ENCODE measurements at places on chromosomes 5 and 9. TPM values are rescaled to one million over a fixed set of nuclear protein-coding genes. Genes with fewer than 3 reads are reported as not detected.

Gene DMGDH
- total RNA-seq = not detected

Gene SUSD3
- total RNA-seq = 0.65 TPM

Gene CDHR2
- total RNA-seq = 0.19 TPM

Gene PALM2AKAP2
- 0.44 TPM for total RNA-seq

Gene BRINP1
- total RNA-seq = 0.10 TPM

Gene MARVELD2
- total RNA-seq = 2.4 TPM

Gene PNPLA7
- 0.59 TPM for total RNA-seq

Gene SLU7
- total RNA-seq = 46.0 TPM

Gene FANCG
- 54.5 TPM for total RNA-seq

All from A549 treated with Mapracorat at 1 μM for 4 hours (cell line).